ENCODE measurements at places on chromosomes 11 and 22.

- no peak for DNase-seq
Observed at GRCh38 chr11:129972611-129973010, 30.0 kb downstream of the PRDM10 start.

DNA sequence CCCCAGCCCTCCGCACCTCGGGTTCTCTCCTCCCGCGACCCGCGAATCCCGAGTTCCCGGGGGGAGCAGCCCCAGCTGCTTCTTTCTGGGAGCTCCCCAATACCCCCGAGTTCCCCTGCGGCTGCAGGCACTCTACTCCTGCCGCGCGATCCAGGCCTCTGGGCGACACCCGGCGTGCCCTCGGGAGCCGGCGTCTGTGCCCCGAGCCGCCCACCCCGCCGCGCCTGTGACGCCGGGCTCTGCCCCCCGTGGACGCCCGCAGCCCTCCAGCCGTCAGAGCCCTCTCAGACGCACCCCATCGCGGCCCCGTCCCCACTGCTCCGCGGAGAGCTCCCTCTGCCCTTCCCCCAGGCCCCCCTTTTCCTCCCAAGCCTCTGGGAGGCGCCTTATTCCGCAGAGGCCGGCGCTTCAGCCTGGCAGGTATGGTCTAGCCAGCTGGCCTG is 422 bp downstream of the GLB1L2 start:
- no peak for DNase-seq

- DNase-seq = no peak
Observed at GRCh38 chr11:45151362-45151982, 5.0 kb downstream of the PRDM11 start.

- DNase-seq = no peak
Observed at GRCh38 chr11:127233998-127234397, 233.4 kb upstream of the KIRREL3 start.

DNA sequence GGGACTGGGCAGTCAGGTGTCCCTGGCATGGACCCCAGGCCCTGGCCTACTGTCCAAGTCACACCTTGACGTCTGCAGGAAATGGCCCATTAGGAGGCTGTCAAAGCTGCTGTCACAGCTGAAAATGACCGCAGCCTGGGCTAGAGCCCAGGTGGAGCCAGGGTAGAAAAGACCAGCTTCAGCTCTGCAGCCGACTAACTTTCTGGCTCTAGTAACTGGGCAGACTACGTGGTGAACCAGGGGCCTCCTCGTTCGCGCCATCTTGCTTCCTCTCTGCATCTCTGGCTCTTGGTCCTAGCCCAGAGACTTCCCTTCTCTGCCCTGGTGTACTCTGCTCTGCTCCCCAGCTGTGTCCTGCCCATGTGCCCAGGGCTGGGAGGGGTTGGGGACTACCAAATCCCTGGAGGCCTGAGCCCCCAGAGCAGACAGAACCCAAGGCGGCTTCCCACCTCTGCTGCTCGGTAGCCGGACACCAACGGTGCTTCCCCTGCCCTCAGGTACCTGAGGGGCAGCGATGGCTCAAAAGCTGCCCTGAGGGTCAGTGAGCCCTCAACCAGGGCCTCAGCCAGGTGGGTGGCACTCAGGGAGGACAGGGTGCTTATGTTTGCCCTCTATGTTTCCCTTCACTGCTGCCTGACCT is 19.7 kb downstream of the SART1 start:
- DNase-seq = no peak

- DNase-seq = no peak
Observed at GRCh38 chr22:50010676-50011446, 1.7 kb downstream of the IL17REL start.

GRCh38 chr11:121763526-121763925 is 310.8 kb upstream of the SORL1-AS1 start:
- no peak for DNase-seq

GRCh38 chr11:120546312-120547205 is 35.0 kb downstream of the GRIK4 start:
- DNase-seq = no peak

GRCh38 chr11:65470433-65471049 is 28.3 kb upstream of the MALAT1 start:
- DNase-seq = no peak

- DNase-seq = no peak
Observed at GRCh38 chr11:122103321-122103720, 12.7 kb downstream of the BLID start.

DNA sequence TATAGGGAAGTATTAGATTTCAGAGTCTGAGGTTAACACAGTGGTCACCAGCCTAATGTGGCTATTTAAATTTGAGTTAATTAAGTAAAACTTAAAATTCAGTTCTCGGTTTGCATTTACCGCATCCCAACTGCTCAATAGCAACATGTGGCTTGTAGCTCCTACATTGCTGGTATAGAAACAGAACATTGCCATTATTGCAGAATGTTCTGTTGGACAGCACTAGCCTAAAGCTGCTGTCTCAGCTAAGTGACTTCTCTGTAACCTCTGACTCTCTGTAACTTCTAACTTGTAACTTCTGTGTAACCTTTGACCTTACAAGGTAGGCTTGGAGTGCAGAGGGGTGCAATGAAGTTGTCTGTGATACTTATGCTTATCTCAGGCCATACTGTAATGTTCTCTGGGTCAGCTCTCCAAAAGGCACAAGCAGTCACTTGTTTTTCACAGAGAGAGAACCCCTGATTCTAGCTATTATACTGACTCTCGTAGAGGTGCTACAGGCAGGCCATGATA is 78.7 kb downstream of the ZNRF3 start:
- DNase-seq = no peak

- no peak for DNase-seq
Observed at GRCh38 chr22:17152971-17153370, 6.1 kb downstream of the HDHD5 start.

DNA sequence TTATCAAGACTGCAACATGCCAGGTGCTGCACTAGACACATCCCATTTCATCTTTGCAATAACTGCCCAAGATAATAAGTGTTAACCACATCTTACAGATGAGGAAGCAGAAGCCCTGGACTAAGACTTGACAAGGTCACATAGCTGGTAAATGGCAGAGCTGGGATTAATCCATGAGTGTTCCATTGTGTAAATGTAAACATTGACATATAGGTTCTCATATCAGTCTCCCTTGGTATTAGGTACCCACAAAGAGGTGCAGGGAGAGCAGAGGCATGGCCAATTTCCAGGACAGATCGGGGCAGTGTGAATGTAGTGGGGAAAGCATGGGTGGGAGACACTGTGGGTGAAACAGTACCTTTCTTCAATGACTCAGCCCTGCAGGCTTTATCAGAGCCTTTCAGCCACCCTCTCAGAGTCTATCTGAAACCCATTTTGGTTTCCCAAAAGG is 17.9 kb downstream of the MICAL2 start:
- DNase-seq = no peak

- no peak for DNase-seq
Observed at GRCh38 chr11:72784662-72785061, 9.2 kb downstream of the STARD10 start.

DNA sequence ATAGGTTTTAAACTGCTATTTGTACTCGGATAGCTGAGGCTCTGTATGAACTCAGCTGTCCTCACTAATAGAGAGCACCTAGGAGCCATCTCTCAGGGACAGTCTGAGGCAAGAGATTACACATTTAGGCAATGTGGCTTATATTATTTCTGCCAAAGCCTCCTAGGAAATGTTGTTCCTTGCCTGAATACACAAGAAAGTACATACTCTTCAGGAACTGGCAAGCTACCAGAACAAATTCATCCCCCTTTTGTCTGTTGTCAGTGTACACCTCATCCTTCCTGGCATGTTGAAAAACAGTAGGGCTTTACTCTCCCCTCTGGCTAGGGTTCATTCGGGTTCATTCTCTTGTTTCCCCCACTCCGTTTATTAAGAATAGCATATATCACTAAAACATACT is 615.9 kb upstream of the FAT3 start:
- no peak for DNase-seq

- no peak for DNase-seq
Observed at GRCh38 chr11:93784935-93785360, 866 bp downstream of the MED17 start.

DNA sequence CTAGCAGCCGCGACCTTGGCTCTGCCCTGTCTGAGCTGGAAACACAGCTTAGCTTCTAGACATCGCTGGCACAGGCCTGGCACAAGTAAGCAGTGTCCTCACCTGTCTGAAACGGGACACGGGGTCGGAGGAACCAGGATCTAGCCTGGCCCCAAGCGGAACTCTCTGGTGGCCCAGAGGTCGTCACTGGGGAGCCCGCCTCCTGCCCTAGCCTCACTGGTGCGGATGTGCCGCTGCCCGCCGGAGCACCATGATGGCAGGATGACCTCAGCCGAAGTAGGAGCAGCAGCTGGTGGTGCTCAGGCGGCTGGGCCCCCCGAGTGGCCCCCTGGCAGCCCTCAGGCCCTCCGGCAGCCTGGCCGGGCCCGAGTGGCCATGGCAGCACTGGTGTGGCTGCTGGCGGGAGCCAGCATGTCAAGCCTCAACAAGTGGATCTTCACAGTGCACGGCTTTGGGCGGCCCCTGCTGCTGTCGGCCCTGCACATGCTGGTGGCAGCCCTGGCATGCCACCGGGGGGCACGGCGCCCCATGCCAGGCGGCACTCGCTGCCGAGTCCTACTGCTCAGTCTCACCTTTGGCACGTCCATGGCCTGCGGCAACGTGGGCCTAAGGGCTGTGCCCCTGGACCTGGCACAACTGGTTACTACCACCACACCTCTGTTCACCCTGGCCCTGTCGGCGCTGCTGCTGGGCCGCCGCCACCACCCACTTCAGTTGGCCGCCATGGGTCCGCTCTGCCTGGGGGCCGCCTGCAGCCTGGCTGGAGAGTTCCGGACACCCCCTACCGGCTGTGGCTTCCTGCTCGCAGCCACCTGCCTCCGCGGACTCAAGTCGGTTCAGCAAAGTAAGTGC is 871 bp downstream of the SLC35E4 start:
- no peak for DNase-seq

DNA sequence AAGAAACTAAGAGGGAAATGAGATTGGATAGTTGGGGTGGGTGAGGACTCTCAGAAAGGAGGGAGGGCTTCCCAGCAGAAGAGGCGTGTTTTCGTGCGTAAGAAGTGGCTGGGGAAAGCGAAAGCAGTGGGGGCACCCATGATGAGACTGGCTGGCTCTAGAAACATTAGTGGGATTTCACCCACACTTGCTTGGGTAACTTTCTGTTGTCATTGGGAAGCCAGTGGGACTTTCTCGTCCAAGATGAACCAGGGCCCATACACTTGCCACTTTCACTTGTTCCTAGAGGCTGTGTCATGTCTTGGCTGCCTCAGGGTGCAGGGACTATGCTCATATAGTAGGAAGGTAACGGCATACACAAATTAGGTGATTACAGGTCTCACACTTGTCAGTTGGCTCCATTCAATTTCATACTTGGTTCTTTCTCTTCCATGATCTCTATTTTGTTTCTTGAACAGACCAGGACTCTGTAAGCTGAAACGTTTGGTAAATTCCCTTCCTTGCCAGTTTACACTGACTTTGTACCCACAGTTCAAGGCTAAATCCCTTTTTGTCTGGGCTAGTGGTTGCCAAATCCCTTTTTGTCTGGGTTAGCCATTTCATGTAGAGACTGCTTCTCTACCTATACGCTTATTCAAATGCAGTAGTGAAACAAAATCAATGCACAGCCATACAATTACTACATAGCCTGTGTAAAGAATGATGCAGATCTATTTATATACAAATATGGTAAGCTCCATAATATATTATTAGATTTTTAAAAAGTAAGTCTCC is 42.0 kb upstream of the CXCR5 start:
- DNase-seq = no peak

DNA sequence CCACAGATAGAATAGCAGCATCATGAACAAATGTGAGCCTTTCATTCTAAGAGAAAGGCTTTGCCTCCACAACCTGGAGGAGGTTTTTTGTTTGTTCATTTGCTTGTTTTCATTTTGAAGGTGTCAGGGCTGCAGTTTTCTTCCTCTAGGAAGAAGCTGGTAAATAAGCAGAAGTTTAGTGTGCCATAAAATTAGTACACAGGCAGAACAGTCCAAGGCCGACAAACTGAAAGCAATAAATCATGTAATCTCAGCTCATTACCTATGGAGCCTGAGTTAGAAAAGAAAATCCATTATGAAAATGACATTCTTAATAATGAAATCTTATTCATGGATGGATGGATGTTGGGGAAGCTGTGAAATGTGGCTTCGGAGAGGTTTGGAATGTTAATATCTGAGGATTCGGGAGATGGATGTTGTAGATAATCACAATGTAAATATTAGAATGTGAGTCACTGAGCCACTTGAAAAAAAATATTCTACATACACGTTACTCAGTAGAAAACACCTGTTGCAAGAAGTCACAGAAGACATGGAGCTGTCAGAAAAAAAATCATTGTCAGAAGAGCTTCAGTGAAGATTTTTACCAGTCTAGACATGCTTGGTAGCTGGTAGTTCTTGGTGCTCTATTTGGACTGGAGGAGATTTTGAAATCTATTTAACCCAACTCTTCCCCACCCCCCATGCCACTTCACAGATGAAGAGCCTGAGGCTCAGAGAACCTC is 15.0 kb upstream of the ZDHHC13 start:
- no peak for DNase-seq
